ENCODE measurements at places on chromosomes 5 and 9.
A peak's percentile ranks its signal among the peaks of the same experiment; 100 is the strongest.

GRCh38 chr9:94222870-94223269 is 36.2 kb upstream of the ZNF169 start:
- no peaks in the 10 kb centered on the region for H3K4me1 ChIP-seq
- no peak for DNase-seq
- no peak overlapping the region for H3K4me3 ChIP-seq
- no peaks in the 10 kb centered on the region for H3K36me3 ChIP-seq
- no peaks in the 10 kb centered on the region for H3K27me3 ChIP-seq

DNA sequence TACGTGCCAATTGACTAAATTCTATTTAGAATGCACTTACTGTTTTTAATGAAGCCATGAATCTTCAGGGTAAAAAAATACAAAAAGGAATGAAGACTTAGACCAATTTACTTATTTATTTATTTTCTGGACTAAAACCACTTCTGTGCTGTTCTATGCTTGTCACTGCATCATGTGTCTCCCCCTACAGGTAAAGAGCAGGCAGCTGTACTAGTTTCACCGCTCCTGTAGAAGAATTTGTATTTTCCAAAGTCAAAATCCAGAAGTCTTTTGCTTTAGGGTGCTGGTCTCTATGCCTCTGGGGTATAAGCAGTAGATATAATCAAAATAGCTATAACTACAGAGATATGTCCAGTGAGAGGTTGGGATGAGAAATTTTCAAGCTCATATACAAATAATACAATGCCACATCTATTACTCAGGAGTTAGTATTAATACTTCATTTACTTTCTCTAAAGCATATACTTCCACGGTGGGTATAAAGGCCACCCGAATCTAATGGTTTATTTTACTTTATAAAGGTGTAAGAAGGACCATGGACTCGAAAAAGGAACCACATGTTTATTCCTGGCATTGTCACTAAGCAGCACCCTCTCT is 591.5 kb downstream of the RAB3C start:
- no peaks in the 10 kb centered on the region for H3K4me1 ChIP-seq
- H3K27ac ChIP-seq: no peak overlapping the region
- no peak for DNase-seq
- H3K4me3 ChIP-seq: no peak overlapping the region
- H3K27me3 ChIP-seq: no peaks in the 10 kb centered on the region

GRCh38 chr9:86997951-86998350 is 50.6 kb upstream of the GAS1 start:
- H3K27ac ChIP-seq: no peak overlapping the region
- no peak overlapping the region for H3K4me3 ChIP-seq
- no peaks in the 10 kb centered on the region for H3K27me3 ChIP-seq
- DNase-seq: no peak
- no peaks in the 10 kb centered on the region for H3K36me3 ChIP-seq

DNA sequence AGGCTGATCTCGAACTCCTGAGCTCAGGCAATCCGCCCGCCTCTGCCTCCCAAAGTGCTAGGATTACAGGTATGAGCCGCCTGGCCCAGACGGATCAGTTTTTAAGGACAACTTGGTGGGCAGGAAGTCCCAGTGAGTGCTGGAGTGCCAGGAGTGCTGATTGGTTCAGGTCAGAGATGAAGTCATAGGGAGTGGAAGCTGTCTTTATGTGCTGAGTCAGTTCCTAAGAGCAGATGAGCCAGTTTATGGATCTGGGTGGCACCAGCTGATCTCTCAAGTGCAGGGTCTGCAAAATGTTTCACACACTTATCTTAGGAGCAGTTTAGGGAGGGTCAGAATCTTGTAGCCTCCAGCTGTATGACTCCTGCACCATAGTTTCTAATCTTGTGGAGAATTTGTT is 292.1 kb upstream of the ELAVL2 start:
- no peaks in the 10 kb centered on the region for H3K4me1 ChIP-seq
- H3K27me3 ChIP-seq: no peaks in the 10 kb centered on the region
- H3K36me3 ChIP-seq: no peaks in the 10 kb centered on the region
- no peak overlapping the region for H3K27ac ChIP-seq
- no peak for DNase-seq

DNA sequence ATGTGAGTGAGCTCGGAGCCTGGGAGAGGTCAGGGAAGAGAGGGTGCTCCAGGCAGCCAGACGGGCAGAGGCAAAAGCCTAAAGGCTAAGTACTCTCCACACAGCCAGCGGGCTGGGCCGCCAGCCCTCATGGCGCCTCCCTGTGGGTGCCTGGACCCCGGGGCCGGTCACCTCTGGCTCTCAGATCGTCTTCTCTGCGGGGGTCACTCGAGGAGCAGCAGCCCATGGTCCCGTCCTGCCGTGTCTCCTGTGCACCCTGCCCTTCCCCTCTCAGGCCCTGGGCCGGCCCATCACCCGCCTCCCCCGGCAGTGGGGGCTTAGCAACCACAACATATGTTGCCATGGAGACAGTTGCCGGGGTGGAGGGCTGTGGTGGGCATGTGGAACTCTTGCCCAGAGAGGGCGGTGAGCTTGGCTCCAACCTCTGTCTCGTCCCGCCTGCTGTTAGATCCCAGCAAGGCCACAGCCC is 4.2 kb downstream of the AK1 start:
- DNase-seq: no peak
- H3K27me3 ChIP-seq: no peaks in the 10 kb centered on the region
- H3K4me1 ChIP-seq: peaks cover 58% of the 10 kb centered on the region
- peak overlapping the region; percentile 87 for H3K27ac ChIP-seq
- H3K4me3 ChIP-seq: no peak overlapping the region

GRCh38 chr9:129550199-129550839 is 70.6 kb downstream of the C9orf50 start:
- no peaks in the 10 kb centered on the region for H3K27me3 ChIP-seq
- H3K4me3 ChIP-seq: peak overlapping the region; percentile 65
- peaks cover 26% of the 10 kb centered on the region for H3K4me1 ChIP-seq
- H3K27ac ChIP-seq: peak overlapping the region; percentile 72
- no peaks in the 10 kb centered on the region for H3K36me3 ChIP-seq

- H3K27ac ChIP-seq: no peak overlapping the region
- H3K4me3 ChIP-seq: no peak overlapping the region
- no peaks in the 10 kb centered on the region for H3K36me3 ChIP-seq
- no peaks in the 10 kb centered on the region for H3K4me1 ChIP-seq
Observed at GRCh38 chr9:33178972-33179697, 12.0 kb upstream of the B4GALT1 start.
